Fibroblast of skin of left quadriceps (primary cell): ENCODE measurements at places on chromosomes 16 and 17.

- DNase-seq, result no peak
Measured at GRCh38 chr17:44333371-44333770, 8.7 kb upstream of the SLC25A39 start.

GRCh38 chr16:87008664-87009063, 308.5 kb downstream of the C16orf95 start:
- no peak for DNase-seq

- no peak for DNase-seq
Measured at GRCh38 chr17:77602062-77602746, 356.3 kb upstream of the TNRC6C start.

DNA sequence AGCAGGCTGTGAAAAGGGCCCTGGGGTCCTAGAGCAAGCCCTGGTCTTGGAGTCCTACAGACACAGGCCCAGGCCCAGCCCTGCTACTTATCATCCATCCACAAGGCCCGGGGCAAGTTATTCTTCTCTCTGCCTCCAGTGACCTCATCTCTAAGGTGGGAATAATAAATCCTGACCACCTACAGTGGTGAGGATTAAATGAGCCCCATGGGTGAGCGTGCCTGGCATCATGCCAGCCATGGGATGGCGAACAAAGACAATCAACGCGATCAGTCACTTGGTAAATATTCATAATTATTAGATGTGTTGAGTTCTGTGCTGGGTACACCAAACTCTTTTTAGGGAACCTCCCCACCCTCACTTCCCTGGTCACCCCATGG, 5.5 kb downstream of the KRT15 start:
- no peak for DNase-seq

DNA sequence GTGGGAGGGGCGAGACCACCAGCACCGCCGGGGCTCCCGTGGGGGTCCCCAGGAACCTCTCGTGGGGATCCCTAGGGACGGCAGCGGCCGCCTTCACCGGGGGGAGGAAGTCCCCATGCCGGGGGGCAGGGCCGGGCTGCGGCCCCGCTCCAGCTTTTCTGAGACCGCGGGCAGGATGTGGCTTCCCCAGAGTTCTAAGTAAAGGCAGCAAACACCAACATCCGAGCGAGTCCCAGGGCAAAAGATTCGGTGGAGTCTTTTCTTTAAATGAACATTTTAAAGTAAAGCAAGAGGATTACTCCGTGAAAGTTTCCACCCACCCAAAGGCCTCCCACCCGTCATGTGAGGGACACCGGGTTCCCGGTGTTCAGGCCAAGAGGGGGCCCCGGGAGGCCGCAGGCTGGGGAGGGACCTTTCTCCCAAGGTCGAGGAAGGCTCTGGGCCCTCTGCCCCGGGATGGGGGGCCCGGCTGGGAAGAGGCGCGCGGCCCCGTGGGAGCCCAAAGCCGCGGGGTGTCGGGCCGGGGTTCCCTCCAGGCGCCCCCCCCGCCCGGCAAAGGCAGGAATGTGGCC, 137.2 kb upstream of the RPH3AL start:
- DNase-seq, result no peak

GRCh38 chr17:77330602-77331081, 189.9 kb downstream of the SEC14L1 start:
- no peak for DNase-seq

DNA sequence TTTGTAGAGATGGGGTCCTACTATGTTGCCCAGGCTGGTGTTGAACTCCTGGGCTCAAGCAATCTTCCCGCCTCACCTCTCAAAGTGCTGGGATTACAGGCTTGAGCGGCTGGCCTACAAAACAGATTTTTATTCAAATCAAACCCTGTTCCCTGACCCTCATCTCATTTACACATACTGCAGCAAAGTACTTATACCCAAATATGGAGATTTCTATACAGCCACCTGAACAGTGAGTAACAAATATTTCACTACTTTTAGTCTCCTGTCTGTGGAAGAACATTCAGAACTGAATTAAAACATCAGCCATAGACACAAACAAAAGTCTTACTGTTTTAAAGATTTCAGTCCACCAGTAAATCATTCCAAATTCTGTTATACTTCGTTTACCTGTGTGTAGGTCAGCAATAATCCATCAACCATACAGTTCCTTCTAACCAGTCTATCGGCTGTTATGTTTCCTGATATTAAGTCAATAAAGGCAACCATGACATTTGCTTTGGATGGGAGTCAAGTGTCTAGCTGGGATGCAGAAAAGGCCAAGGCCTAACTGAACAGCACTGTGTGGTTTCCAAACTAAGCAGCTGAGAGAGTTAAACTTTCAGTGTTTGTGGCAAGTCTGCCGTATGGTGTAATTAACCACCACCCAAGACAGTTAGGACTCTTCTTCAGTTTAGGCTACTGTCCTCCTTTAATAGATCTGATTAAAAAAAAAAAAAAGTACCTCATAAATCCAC, 22.3 kb downstream of the ERN1 start:
- DNase-seq, result no peak

- no peak for DNase-seq
Measured at GRCh38 chr17:62578757-62579487, 48.5 kb upstream of the MRC2 start.

- DNase-seq, result no peak
Measured at GRCh38 chr17:55155856-55156560, 108.8 kb upstream of the HLF start.

GRCh38 chr17:44928950-44929720, 13.8 kb upstream of the GFAP start:
- DNase-seq, result no peak

DNA sequence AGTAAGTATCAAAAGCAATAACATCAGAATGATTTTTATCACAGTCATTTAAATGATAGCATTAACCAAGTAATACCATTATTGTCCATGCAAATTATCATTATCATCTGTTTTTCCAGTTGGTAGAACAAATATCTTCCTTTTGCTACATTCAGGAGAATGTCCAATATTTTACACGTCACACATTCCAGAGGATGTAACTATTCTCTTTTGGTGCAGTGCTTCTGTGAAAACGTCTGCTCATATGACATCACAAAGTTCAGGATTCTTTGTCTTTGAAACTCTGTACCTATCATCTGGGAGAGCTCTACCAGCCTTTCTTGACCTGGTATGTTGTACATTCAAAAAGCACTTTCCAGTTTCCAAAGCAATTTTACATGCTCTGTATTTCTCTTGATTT, 40.2 kb upstream of the PITPNM3 start:
- DNase-seq, result no peak

DNA sequence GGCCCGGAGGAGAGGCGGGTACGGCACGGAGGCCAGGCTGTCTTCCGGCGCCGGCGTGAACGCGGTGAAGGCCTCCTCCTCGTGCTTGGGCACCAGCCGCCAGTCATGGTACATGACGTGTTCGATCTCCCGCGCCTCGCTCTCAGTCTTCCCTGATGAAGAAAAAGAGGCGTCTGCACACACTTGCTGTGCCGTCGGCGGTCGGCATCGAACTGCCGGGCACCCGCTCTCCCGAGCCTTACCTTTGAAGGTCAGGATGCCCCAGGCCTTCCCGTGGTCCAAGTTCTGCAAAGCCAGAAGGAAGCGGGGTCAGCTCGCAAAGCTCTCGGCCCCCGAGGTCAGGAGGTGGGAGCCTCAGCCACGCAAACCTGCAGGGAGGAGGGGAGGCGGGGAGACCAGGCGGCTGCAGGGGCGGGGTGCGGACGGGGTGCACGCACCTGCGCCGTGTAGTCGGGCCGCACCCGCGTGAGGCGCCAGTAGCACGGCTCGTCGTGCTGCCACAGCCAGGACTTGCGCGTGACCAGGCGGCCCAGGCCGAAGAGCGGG, at the start of gene EME2:
TSS of gene EME2 (plus strand) at position 449 of the 546 bp plus-strand sequence. CDS start 418 bp downstream, outside the sequence.
- DNase-seq, result no peak

- DNase-seq, result no peak
Measured at GRCh38 chr16:83356266-83356665, 451.5 kb upstream of the HSBP1 start.

- DNase-seq, result peak; percentile 44
Measured at GRCh38 chr16:4915226-4915761, 21.7 kb downstream of the PPL start.

DNA sequence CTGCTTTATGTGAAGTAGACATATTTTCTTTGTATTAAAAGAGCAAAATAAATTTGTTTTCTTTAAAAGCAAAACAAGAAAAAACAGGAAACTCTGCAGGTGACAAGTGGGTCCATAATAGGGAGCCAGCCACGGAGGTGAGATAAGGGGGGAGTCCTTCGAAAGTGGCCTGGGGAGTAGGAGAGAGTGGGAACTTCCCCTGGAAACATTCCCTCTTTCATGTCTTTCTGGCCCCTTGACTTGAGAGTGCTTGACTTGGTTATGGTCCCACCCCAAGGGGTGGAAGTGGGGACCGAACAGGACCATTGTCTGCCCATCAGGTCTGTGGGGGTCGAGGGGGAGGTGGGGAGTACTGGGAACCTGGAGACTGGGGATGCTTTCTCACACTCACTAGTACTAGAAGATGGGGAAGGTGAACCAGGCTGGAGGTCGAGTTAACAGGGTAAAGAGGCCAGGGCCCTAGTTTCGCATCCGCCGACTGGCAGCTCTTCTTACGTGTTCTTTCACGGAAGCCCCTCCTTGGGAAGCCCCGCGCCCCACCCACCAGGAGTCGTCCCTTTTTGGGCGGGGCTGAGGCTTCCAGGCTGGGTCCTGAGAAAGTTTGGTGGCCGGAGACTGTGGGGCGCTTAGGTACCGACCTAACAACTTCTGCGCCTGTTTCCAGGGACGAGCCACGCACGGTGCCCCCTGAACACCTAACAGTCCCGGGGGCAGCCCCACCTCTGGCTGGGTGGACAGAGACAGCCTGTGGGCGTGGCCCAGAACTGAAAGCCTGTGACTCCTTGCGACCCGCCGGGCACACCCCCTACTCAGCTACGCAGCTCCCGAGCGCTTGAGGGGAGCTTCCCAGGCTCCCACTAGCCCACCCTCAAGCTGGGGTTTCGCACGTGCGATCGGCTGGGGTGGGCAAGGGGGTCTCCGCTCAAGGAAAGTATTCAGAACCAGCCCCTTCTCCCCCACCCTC, 790 bp downstream of the TRADD start:
- no peak for DNase-seq

GRCh38 chr17:2041561-2042389, at the start of gene OVCA2:
TSS of gene OVCA2 (plus strand) at chr17:2042022. CDS start at chr17:2042048, 26 bp downstream.
- DNase-seq, result peak; percentile 85

DNA sequence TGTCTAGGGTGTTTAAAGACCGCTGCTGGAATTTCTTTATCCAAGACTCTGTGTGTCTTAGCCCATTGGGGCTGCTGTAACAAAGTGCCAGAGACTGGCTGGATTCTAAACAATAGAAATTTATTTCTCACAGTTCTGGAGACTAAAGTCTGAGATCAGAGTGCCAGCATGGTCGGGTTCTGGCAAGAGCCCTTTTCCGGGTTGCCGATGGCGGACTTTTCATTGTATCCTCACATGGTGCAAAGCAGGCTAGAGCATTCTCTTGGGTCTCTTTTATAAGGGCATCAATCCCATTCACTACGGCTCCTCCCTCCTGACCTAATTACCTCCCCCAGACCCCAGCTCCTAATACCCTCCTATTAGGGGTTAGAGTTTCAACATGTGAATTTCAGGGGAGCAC, 9.5 kb downstream of the NLRC5 start:
- DNase-seq, result no peak

GRCh38 chr16:72561-73548, at the start of gene RHBDF1:
TSS of gene RHBDF1 (minus strand) at chr16:72631. CDS start at chr16:65015, 7,616 bp downstream.
- no peak for DNase-seq

DNA sequence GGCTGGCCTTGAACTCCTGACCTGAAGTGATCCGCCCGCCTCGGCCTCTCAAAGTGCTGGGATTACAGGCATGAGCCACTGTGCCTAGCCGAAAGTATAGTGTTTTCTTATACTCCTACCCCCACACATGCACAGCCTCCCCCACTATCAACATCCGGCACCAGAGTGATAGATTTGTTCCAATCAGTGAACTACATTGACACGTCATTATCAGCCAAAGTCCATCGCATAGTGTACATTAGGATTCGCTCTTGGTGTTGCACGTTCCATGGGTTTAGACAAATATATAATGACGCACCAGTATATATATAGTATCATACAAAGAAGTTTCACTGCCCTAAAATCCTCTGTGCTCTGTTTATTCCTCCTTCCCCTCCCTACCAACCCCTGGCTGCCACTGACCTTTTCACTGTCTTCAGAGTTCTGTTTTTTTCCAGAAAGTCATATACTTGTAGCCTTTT, 11.9 kb upstream of the TM4SF5 start:
- no peak for DNase-seq

GRCh38 chr16:83842756-83843507, 35.2 kb downstream of the HSBP1 start:
- no peak for DNase-seq

DNA sequence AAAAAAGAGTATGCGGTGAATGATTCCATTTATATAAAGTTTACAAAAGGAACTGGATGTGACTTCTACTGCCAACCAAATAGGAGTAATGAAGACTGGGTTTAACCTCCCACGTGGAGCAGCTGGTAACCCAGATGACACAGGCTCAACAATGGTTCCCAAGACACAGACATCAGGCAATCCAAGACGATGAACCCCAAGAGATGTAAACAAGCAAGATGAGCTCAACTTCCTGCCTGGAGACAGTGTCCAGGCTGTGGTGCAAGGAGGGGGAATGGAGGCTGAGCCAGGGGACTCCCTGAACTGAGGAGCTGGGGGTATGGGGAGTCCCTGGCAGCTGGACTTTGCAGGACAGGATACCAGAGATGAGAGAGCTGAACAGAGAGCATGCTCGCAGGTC, 104.7 kb downstream of the LITAF start:
- no peak for DNase-seq
